ENCODE measurements at places on chromosomes 7 and 10.

DNA sequence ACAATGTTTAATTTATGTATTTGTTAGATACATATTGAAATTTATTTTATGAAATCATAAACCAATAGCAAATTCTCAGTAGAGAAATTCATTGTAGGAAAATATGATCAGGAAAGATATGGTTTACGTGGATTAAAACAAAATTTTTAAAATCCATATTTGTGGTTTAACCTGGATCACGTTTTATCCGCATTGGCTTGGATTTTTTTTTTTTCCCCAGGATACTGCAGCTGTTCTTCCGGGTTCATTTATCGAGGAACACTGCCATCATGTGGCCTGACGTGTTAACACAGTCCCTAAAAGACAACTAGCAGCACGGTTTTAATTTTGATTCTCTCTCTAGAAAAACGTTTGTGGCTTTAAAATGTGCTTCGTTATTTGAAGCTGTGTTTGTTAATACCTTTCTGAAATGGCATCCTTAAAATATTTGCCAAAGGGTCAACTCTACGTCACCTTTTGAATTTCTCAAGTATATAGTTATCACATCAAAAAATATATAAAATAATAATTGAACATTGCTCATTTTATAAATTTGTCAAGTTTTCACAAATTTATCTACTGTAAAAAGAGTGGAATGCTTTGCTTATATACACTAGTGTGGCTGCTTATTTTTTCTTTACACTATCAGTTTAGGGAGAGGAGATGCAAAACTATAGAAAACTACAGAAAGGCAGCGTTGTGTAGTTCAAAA, 8.7 kb upstream of the ASB4 start:
- no peak for DNase-seq

GRCh38 chr10:37671802-37672201, 185.6 kb downstream of the ZNF248 start:
- no peak for DNase-seq

DNA sequence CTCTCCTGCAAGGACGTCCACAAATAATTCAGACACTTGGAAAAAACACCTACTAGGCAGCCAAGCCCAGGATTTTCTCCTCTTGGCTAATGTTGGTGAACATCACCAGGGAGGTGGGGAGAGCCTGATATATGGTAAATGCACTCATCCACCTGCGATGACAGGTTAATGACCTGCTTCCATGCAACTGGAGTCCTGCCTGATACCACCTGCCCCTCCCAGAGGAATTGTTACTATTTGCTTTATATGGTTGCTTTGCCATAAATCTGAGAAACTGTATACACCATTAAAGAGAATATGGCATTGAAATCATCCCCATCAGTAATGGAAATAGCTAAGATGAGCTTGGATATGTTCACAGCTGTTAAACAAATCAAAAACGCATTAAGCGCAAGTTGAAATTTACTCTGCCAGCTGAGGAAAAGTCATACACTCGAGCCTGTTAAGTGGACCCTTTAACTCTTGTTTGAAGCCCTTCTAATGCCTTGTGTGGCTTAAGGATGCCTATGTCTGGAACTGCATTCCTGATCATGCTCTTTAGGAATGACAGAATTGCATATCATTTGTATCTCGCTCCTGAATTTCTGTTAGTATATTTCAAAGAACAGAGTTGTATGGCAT, 208.3 kb downstream of the PRPF18 start:
- DNase-seq = no peak

- no peak for DNase-seq
Measured at GRCh38 chr10:104337985-104338735, at the start of gene ITPRIP. ITPRIP (minus strand) TSS chr10:104338465; CDS start chr10:104316051, 22,414 bp downstream.

GRCh38 chr10:62115321-62115720, 153.3 kb downstream of the RTKN2 start:
- no peak for DNase-seq

- DNase-seq = no peak
Measured at GRCh38 chr7:158300427-158300826, 287.2 kb downstream of the PTPRN2 start.

DNA sequence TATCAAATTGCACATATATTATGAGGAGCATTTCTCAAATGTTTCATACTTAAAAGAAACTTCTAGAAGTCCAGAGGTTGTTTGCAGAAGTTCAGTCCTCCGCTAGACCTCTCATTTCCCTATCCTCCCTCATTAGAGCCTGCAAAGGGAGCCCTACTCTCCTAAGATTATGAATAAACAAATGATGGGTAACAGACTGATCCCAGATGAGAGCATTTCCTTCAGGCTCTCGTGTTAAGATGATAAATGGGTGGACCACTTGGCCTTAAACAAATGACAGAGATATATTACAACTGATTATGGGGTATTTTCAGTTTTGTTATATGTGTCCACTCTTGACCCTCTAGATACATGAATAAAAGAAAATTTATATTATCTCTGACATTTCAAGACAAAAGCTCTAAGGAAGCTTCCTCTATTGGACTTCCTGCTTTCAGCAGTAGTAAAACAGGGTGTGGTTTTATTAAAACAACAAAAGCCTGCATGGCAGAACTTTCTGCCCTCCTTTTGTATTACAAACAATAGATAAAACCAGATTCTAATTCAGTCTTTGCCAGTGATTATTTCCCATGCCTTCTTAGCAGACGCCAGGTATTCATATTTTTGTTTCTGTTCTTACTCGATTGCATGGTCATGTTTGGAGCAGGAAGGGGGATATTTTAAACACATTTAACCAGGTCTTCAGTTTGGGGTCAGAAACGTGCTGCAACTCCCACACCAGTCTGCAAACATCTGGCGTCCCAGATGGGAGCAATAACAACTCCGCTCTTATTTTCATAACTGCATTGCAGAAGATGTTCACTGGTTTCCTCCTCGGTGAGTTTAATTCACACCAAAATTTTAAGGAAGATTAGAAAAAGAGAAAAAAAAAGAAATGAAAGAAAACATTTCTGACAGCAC, 52.4 kb upstream of the FAM204A start:
- DNase-seq = no peak

DNA sequence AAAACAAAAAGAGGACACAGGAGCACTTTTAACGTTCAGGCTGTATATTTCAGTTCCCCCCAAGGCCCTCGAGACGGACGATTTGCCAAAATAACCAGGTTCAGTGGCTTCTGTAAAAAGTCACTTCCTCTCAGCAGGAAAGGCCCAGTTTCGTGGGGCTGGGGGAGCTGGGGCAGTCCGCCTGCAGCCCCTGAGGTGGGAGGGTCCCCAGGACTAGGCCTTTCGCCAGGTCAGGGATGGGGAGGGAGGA, 28.8 kb downstream of the WDR86 start:
- no peak for DNase-seq

GRCh38 chr10:61456095-61456789, 3.1 kb upstream of the TMEM26 start:
- DNase-seq = no peak

GRCh38 chr7:46390042-46390441, 469.0 kb upstream of the IGFBP3 start:
- DNase-seq = no peak

DNA sequence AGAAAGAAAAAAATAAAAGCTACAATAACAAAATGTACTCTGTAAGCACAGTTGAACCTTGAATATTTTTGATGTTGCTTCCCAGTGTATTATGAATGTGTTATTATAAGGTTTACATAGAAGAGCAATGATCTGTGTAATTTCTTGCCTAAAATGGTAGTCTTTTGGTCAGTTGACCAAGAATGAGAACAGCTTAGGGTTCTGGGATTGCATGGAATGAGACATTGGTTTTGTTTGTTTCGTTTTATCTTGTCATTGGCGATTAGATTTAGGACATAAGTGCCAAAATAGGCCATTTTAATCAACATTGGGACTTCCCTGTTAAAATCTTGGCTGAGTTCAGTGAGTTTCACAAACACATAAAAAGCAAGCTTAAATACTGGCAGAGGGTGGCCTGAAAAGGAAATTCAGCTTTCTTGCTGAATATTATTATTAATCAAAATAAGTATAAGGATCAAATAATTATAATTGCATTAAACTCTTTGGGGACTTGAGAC, 49.1 kb upstream of the GLCCI1 start:
- no peak for DNase-seq

DNA sequence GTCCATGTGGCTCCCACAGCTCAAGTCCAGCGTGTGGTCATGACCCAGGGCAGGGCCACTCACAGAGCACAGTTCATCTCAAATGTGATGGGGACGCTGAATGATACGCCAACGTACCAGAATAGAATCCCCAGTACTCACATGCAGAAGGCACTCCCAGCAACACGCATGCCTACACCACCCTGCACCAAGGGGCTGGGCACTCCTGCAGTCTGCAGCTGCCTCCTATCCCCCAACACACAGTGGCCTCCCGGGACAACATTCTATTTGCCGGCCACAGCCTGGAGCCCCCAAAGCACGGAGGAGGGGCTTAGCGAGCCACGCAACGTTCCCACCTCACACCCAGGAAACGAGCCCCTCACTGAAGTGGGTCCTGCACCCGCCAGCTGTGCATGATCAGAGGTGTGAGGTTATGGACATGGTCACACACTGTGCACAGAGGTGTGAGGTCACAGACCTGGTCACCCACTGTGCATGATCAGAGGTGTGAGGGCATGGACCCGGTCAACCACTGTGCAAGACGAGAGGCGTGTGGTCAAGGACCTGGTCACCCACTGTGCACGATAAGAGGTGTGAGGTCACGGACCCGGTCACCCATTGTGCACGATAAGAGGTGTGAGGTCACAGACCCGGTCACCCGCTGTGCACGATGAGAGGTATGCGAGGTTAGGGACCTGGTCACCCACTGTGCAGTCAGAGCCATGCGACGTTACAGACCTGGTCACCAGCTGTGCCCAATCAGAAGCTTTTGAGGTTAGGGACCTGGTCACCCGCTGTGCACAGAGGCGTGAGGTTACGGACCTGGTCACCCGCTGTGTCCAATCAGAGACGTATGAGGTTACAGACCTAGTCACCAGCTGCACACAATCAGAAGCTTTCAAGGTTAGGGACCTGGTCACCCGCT, 182.8 kb downstream of the DIP2C start:
- DNase-seq = no peak

GRCh38 chr7:145957160-145957890, 159.3 kb upstream of the CNTNAP2 start:
- DNase-seq = no peak

DNA sequence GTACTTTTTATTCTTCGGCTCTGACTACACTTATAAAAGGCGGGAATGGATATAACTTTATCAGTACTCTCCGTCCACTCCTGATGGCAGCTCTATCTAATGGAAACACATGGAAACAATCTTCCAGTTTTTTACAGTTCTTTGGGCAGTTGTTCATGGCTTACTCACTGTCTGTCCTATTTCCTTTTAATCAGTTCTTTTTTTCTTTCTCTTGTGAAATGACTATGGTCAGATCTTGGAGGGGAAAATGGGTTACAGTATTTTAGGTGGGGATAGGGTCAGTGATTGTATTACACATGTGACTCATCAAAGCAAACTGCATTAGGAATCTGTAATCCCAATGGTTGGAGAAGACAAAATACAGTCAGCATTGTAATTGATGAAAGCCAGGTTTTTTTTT, 112.4 kb downstream of the BICC1 start:
- DNase-seq = no peak

DNA sequence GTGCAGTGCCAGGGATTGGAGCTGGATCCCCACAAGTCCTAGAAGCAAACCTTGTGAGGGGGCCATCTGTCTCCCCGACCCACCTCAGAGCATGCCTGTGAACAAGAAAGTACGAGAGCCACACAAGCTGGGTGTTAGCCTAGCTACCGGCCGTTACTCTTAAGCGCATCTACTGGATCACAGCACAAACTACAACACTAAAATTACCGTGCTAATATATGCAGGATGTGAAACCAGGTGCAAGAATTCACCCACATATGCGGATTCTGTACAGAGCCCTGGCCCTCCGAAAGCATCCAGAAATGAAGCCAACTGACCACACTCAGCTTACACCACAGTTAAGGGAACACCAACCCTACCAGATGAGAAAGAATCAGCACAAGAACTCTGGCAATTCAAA, 16.0 kb upstream of the PRSS1 start:
- no peak for DNase-seq

DNA sequence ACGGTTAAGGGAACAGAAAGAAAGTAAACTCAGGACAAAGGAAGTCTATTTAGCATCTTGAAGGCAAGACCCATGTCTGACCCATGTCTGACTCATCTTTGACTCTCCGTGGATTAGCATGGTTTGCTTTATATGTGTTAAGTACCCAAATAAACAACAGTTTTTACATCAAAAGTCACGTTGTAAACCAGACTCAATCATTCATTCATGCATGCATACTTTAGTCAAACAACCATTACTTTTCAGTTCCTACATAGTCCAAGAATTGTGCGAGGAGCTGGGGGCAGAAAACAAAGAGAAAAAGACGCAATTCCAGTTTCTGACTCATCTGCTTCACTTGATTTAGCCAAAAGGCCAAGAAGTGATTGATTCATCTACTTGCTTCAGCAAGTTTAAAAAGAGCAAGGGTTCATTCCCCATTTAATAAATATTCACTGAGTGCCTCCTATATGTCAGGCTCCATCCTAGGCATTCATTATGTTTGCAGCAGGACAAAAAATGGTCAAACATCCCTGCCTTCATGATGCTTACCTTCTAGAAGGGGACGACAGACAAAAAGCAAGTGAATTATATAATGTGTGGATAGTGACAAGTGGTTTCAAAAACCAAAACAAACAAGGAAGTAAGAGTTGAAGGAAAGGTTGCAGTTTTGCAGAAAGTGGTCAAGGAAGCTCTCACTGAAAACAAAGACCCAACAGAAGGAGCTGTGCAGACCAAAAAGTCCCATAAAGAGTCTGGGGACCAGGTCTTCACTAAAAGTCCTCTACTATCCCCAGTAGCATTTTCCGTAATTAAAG, 116.2 kb downstream of the FAM107B start:
- no peak for DNase-seq

- no peak for DNase-seq
Measured at GRCh38 chr7:4139656-4140625, 542.2 kb upstream of the FOXK1 start.

- DNase-seq = no peak
Measured at GRCh38 chr7:138979226-138979979, 1.8 kb downstream of the KIAA1549 start.

DNA sequence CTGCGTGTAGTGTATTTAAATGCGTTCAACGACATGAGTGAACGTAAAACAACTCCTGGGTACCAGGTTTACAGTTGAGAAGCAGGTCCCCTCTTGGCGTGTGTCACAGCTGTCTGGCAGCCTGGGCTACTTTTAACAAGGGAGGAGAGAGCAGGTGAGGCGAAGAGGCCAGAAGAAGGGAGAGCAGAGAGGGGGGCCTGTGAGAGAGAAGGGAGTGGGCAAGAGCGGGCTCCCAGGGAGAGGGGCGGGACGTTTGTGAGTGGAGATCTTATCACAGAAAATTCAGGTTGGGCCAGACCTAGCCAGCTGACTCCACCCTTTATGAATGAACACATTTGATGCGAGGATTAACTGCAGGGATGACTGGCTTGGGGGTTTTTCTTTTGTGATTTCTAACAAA, 154.0 kb downstream of the CAMK1D start:
- DNase-seq = no peak
